Activated CD4-positive, alpha-beta T cell treated with anti-CD3 and anti-CD28 coated beads, Interleukin-2, amount 10 ng/mL, durations not matched to agents 7 days and 5 days (primary cell): ENCODE measurements at places on chromosomes 13 and 19. TPM values are rescaled to one million over a fixed set of nuclear protein-coding genes. Genes with fewer than 3 reads are reported as not detected.

The ATP4A gene
- not detected for total RNA-seq

The ZNF888 gene
- 7.7 TPM for total RNA-seq

The ADGRE2 gene
- total RNA-seq, result 0.42 TPM

The PTH2 gene
- total RNA-seq, result 0.52 TPM

The NRTN gene
- not detected for total RNA-seq

The PRR12 gene
- 45.9 TPM for total RNA-seq

The CYP2S1 gene
- total RNA-seq, result 0.17 TPM

The GPR4 gene
- total RNA-seq, result not detected

The DNAJC15 gene
- total RNA-seq, result 18.5 TPM

The SLC7A1 gene
- total RNA-seq, result 77.5 TPM

The IGSF23 gene
- total RNA-seq, result not detected

The FFAR3 gene
- not detected for total RNA-seq

DNA sequence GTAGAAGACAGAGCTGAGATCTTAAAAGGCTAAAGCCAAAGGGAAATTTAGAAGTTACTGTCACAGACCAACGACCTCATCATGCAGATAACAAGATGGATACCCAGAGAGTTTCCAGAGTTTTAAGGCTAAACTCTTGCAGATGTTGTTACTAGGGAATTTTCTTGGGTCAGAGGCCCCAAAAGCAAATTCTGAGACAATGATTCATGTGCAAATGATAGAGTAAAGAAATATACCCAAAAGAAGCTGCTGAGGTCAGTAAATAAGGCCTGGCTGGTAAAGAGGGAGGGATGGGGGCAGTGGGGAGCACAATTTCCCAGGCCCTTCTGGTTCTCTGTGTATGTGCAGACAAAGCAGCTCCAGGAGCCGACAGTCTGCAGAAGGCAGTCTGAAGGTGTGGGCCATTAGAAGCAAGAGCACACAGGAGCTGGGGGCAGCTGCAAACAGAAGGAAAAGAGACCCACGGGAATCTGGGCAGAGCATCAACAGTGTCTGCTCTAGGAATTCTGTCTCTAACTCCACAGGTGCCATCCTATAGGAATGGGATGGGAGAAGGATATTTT lies 330.8 kb downstream of the TBC1D4 start:
- DNase-seq, result no peak
- H3K4me1 ChIP-seq, result no peaks in the 10 kb centered on the region
- H3K36me3 ChIP-seq, result no peaks in the 10 kb centered on the region
- no peak overlapping the region for H3K4me3 ChIP-seq

DNA sequence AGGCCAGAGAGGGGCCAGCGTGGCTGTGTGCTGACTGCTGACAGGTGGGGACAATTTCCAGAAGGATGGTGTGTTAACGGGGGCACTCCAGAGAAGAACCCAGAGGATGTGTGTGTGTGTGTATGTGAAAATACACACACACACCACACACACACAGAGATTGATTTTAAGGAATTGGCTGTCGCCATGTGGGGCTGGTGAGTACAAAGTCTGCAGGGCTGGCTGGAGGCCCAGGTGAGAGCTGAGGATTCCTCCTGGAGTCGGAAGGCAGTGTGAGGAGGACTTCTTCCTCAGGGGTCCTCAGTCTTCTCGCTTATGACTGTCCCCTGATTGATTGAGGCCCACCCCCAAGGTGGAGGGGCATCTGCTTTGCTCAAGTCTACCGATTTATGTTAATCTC lies 7.6 kb upstream of the GJB6 start:
- H3K27me3 ChIP-seq, result peaks cover 8% of the 10 kb centered on the region
- H3K4me1 ChIP-seq, result peaks cover 3% of the 10 kb centered on the region
- H3K4me3 ChIP-seq, result no peak overlapping the region
- no peak overlapping the region for H3K27ac ChIP-seq

GRCh38 chr13:45889590-45890243 lies 38.2 kb upstream of the SIAH3 start:
- no peak overlapping the region for H3K27ac ChIP-seq
- DNase-seq, result no peak
- H3K27me3 ChIP-seq, result peaks cover 1% of the 10 kb centered on the region
- no peaks in the 10 kb centered on the region for H3K36me3 ChIP-seq
- no peak overlapping the region for H3K4me3 ChIP-seq
- no peaks in the 10 kb centered on the region for H3K4me1 ChIP-seq

- no peak overlapping the region for H3K4me3 ChIP-seq
- no peaks in the 10 kb centered on the region for H3K36me3 ChIP-seq
- H3K27ac ChIP-seq, result no peak overlapping the region
- DNase-seq, result no peak
- H3K4me1 ChIP-seq, result peaks cover 27% of the 10 kb centered on the region
- H3K27me3 ChIP-seq, result peaks cover 60% of the 10 kb centered on the region
These were observed 42.6 kb downstream of the EFNB2 start for GRCh38 chr13:106492588-106493475.

GRCh38 chr19:14889994-14890642 lies 4.2 kb upstream of the OR7A17 start:
- no peak overlapping the region for H3K27ac ChIP-seq
- peaks cover 4% of the 10 kb centered on the region for H3K4me1 ChIP-seq
- DNase-seq, result no peak
- H3K27me3 ChIP-seq, result peaks cover 18% of the 10 kb centered on the region
- H3K4me3 ChIP-seq, result no peak overlapping the region
- H3K36me3 ChIP-seq, result no peaks in the 10 kb centered on the region

- H3K27me3 ChIP-seq, result no peaks in the 10 kb centered on the region
- H3K36me3 ChIP-seq, result no peaks in the 10 kb centered on the region
- no peak overlapping the region for H3K4me3 ChIP-seq
- H3K4me1 ChIP-seq, result no peaks in the 10 kb centered on the region
These were observed 43.0 kb downstream of the CACNA1A start for GRCh38 chr19:13463296-13463695.

- peaks cover 1% of the 10 kb centered on the region for H3K36me3 ChIP-seq
- DNase-seq, result peak; percentile 65
- H3K4me1 ChIP-seq, result peaks cover 23% of the 10 kb centered on the region
- no peaks in the 10 kb centered on the region for H3K27me3 ChIP-seq
- H3K4me3 ChIP-seq, result no peak overlapping the region
These were observed 4.4 kb downstream of the BCAT2 start for GRCh38 chr19:48806518-48806817.

- no peaks in the 10 kb centered on the region for H3K27me3 ChIP-seq
- DNase-seq, result no peak
- H3K36me3 ChIP-seq, result no peaks in the 10 kb centered on the region
- no peak overlapping the region for H3K27ac ChIP-seq
- peaks cover 2% of the 10 kb centered on the region for H3K4me1 ChIP-seq
- H3K4me3 ChIP-seq, result no peak overlapping the region
These were observed 8.7 kb upstream of the RPL21 start for GRCh38 chr13:27242702-27243101.

DNA sequence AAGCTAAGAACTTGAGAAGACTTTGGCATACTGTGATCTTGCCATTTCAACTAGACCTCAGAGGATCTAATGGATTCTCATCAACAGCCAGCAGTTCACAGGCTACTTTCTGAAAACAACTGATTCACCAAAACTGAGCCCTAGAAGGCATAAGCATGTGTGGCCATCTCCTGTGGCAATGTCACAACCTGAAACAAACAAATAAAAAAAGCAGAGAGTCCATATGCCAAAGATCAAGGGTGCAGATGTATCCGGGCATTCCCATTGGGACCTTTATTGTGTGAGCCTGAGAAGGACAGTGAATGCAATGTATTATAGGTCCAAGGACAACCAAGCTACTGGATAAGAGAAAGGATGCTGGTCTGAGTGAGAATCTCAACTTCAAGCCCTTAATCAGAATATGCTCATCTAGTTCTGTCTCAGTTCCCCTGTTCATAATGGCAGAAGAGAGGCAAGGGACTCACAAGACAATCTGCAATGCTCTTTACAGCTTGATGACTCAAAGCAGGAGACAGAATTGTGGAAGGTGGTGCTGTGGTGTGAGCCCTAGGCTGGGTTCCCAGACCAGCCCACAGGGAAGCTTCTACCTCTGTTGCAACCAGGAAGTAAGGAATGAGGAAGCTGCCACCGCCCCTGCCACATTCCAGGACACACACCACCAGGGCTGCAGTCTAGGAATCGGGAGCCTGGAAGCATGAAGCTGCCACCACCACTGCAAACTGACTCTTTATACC lies 133.7 kb downstream of the RAP2A start:
- H3K4me3 ChIP-seq, result no peak overlapping the region
- no peak overlapping the region for H3K27ac ChIP-seq

GRCh38 chr13:97369261-97369893 lies 64.6 kb upstream of the RAP2A start:
- H3K4me3 ChIP-seq, result peak overlapping the region; percentile 77
- peaks cover 3% of the 10 kb centered on the region for H3K36me3 ChIP-seq

DNA sequence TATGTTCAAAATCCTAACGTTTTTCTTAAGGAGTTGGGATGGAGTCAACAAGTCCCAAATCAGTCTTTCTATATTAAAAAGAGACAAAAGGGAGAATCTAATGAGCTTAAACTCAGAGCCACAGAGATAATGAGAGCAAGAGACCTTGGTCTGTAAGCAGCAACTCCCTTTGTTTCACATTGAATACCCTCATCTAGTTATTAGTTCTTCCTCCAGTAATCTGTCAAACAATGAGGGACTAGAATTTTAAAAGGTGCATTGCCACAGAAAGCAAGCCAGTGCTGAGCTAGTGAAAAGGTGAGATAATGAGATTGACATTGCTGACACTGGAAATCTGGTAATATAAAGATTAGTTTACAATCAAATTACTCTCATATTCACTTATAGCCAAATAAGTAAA lies 718.6 kb downstream of the DACH1 start:
- DNase-seq, result no peak
- no peaks in the 10 kb centered on the region for H3K36me3 ChIP-seq

DNA sequence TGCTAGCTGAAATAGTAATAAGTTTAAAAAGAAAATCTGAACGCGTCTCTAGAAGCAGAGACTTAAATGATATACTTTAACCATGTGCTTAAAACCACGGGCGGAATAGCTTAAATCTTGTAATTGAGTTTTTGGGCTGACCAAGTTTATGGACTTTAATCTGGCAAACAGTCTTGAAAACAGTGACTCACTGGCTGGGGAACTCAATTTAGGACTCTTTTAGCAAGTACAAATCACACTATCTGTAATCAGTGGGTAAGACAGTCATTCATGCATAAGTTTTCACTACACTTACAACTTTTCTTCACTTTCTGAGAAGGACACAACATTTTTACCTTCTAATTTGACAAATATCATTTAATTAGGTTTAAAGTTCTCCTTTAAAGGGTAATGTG lies 26.8 kb downstream of the ZNF627 start:
- no peak overlapping the region for H3K27ac ChIP-seq
- no peak for DNase-seq

GRCh38 chr13:58051807-58052375 lies 420.3 kb downstream of the PCDH17 start:
- DNase-seq, result no peak
- H3K27me3 ChIP-seq, result no peaks in the 10 kb centered on the region
- H3K4me3 ChIP-seq, result no peak overlapping the region
- no peaks in the 10 kb centered on the region for H3K36me3 ChIP-seq

GRCh38 chr13:97333983-97334382 lies 100.0 kb upstream of the RAP2A start:
- H3K4me1 ChIP-seq, result no peaks in the 10 kb centered on the region
- no peak overlapping the region for H3K27ac ChIP-seq
- H3K36me3 ChIP-seq, result peaks cover 2% of the 10 kb centered on the region

DNA sequence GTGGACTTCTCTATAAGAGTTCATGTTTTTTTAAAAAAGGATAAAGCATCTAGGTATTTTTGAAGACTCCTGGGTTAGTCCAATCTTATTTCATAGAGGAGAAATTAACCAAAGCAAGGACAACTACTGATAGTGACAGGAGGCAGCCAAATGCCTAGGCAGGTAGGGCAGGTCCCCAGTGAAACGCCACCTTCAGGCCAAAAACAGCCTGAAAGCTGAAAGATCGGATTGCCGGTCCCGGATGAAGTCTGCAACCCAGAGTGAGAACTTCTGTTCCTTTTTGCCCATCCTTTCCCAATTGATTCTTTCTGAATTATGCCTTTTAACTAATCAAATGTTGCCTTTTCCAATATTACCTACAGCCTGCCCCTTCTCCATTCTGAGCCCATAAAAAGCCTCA lies 6.1 kb upstream of the GGACT start:
- H3K27ac ChIP-seq, result no peak overlapping the region
- DNase-seq, result no peak
- H3K27me3 ChIP-seq, result peaks cover 2% of the 10 kb centered on the region
- peaks cover 12% of the 10 kb centered on the region for H3K4me1 ChIP-seq
- H3K4me3 ChIP-seq, result no peak overlapping the region

GRCh38 chr13:76523740-76524340 lies 362.4 kb downstream of the KCTD12 start:
- H3K36me3 ChIP-seq, result no peaks in the 10 kb centered on the region
- peaks cover 2% of the 10 kb centered on the region for H3K27me3 ChIP-seq
- H3K4me1 ChIP-seq, result no peaks in the 10 kb centered on the region
- H3K27ac ChIP-seq, result no peak overlapping the region
- no peak for DNase-seq

DNA sequence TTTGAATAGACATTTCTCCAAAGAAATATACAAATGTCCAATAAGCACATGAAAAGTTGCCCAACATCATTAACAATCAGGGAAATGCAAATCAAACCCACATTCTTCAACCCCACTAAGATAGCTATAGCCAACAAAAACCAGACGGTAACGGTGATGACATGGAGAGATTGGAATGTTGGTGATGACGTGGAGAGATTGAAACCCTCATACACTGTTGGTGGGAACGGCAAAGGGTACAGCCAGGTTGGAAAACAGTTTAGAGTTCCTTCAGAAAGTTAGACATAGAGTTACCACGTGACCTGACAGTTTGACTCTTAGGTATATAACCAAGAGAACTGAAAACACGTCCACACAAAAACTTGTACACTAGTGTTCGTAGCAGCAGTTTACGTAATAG lies 48.1 kb downstream of the TNFRSF19 start:
- H3K27me3 ChIP-seq, result peaks cover 14% of the 10 kb centered on the region
- H3K27ac ChIP-seq, result no peak overlapping the region
- no peak for DNase-seq
- no peaks in the 10 kb centered on the region for H3K36me3 ChIP-seq

- H3K4me3 ChIP-seq, result no peak overlapping the region
- H3K27ac ChIP-seq, result no peak overlapping the region
- H3K36me3 ChIP-seq, result peaks cover 22% of the 10 kb centered on the region
These were observed 13.6 kb downstream of the SPC24 start for GRCh38 chr19:11141937-11142527.

DNA sequence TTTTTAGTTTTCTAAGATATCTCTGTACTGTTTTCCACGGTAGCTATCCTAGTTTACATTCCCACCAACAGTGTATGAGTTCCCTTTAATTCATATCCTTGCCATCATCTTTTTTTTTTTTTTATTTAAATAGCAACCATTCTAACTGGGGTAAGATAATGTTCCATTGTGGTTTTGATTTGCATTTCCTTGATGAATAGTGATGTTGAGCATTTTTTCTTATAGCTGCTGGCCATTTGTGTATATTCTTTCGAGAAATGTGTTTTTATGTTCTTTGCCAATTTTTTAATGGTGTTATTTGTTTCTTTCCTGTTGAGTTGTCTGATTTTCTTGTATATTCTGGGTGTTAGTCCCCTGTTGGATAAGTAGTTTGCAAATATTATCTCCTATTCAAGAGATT lies 454.8 kb downstream of the DACH1 start:
- H3K4me1 ChIP-seq, result no peaks in the 10 kb centered on the region
- no peak for DNase-seq
- no peaks in the 10 kb centered on the region for H3K27me3 ChIP-seq
- no peak overlapping the region for H3K4me3 ChIP-seq
- H3K36me3 ChIP-seq, result no peaks in the 10 kb centered on the region

GRCh38 chr13:98752467-98753290 lies at the start of gene SLC15A1:
Gene SLC15A1 (minus strand): TSS chr13:98752672. CDS start chr13:98752598, 74 bp downstream.
- no peak within 1 kb of the TSS for H3K4me3 ChIP-seq
- H3K4me1 ChIP-seq, result no peaks in the 10 kb centered on the region
- H3K36me3 ChIP-seq, result peaks cover 7% of the 10 kb centered on the region
- H3K27ac ChIP-seq, result no peak within 1 kb of the TSS
- H3K27me3 ChIP-seq, result peaks cover 57% of the 10 kb centered on the region

- H3K4me1 ChIP-seq, result peaks cover 6% of the 10 kb centered on the region
- no peak overlapping the region for H3K4me3 ChIP-seq
- no peaks in the 10 kb centered on the region for H3K36me3 ChIP-seq
- DNase-seq, result no peak
- H3K27me3 ChIP-seq, result peaks cover 3% of the 10 kb centered on the region
These were observed 7.4 kb upstream of the IGFL1 start for GRCh38 chr19:46221981-46222610.
